A549 treated with DMSO at 1 μM for 4 hours (cell line): ENCODE measurements at places on chromosomes 5 and 9. TPM values are rescaled to one million over a fixed set of nuclear protein-coding genes. Genes with fewer than 3 reads are reported as not detected.

TMCO6 gene
- 9.3 to 15.1 TPM (median 13.0 TPM) in 5 replicates for total RNA-seq

FOXE1 gene
- 3.5 to 4.3 TPM (median 4.0 TPM) in 5 replicates for total RNA-seq

THBS4 gene
- total RNA-seq, result 0.23 TPM in 1 of 5 replicates, not detected in the others

ACSL6 gene
- 0.07 to 0.16 TPM (median 0.10 TPM) in 4 of 5 replicates, not detected in the other for total RNA-seq

HRCT1 gene
- total RNA-seq, result 0.11 to 0.17 TPM (median 0.14 TPM) in 3 of 5 replicates, not detected in the others

GRM6 gene
- not detected in 5 replicates for total RNA-seq

DND1 gene
- 0.28 to 1.4 TPM (median 0.84 TPM) in 5 replicates for total RNA-seq

NR6A1 gene
- total RNA-seq, result 1.7 to 2.0 TPM (median 1.9 TPM) in 5 replicates

TAF11L2 gene
- not detected in 5 replicates for total RNA-seq

AQP7 gene
- 0.21 to 0.43 TPM (median 0.32 TPM) in 5 replicates for total RNA-seq

FREM1 gene
- not detected in 5 replicates for total RNA-seq

PCDHB8 gene
- 0.24 to 0.35 TPM (median 0.29 TPM) in 5 replicates for total RNA-seq
